ENCODE measurements at places on chromosomes 6 and 20.

GRCh38 chr6:158322724-158323560, 10.7 kb downstream of the TULP4 start:
- no peak for DNase-seq

DNA sequence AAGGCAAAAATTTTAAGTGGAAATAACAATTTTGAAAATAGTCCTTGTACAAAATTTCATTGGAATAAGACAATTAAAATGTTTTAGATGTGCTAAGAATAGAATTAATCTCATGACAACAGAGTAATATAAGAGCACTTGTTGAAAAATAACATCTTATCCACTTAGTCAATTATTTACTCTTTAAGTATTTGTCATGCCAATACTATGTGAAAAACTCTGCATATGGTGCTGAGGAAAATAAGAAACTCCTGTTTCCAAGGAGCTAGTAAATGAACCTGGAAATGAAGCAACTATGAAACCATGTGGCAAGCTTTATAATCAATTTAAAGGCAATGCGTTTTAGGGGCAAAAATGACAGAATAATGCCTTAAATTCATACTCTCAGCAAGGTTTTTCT, 42.7 kb upstream of the HCRTR2 start:
- no peak for DNase-seq

DNA sequence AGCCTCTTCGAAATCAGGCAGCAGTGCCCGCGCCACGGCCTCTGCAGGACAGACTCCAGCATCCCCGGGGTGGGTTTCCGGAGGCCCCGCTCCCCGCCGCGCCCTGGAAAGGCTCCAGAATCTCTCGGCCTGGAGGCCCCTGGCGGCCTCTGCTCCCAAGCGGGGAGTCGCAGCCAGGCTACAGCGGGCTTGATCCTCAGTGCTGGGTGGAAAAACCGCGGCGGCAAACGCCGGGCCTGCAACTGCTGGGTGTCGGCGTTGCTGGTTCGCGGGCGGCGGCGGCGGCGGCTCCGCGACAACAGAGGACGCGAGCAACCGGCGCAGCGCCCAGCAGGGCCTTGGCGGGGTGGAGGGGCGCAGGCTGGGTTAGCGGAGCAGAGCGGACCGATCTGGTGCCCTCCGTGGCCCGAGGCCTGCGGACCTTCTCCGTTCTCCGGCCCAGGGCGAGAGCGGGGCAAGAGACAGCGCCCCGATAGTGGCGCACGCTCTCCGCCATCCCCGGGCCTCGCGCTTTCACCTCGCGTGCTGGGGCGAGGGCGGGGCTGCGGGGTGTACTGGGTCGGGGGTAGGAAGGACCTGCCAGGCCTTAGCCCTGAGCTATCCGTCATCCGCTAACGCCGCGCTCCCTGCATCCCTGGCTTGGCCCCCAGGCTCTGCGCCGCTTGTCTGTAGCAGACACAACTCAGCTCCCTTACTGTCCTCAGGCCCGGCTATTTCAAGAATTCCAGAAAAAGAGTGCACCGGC, 3.4 kb upstream of the ZNF292 start:
- DNase-seq: peak; percentile 46

- DNase-seq: no peak
Observed at GRCh38 chr6:161010418-161010817, 18.8 kb downstream of the MAP3K4 start.

Data from iPS-NIHi11 (cell line).